ENCODE measurements at places on chromosomes 12 and 14. TPM values are rescaled to one million over a fixed set of nuclear protein-coding genes. Genes with fewer than 3 reads are reported as not detected.

The SERPINA4 gene
- total RNA-seq = not detected

The RXYLT1 gene
- 24.1 TPM for total RNA-seq

The ARF3 gene
- total RNA-seq = 19.6 TPM

The PAX9 gene
- total RNA-seq = 0.39 TPM

The SLC10A1 gene
- not detected for total RNA-seq

The MIPOL1 gene
- 11.8 TPM for total RNA-seq

The SCAF11 gene
- total RNA-seq = 141 TPM

The FAM222A gene
- 0.39 TPM for total RNA-seq

The CD63 gene
- total RNA-seq = 1,100 TPM

The P2RX2 gene
- not detected for total RNA-seq

The TMEM132C gene
- not detected for total RNA-seq

The TOMM20L gene
- not detected for total RNA-seq

The OR4N5 gene
- total RNA-seq = not detected

The CDCA3 gene
- total RNA-seq = 7.9 TPM

The TEX52 gene
- total RNA-seq = not detected

The GMPR2 gene
- 79.6 TPM for total RNA-seq

The CRACR2A gene
- total RNA-seq = 1.2 TPM

The PRPF40B gene
- total RNA-seq = 14.5 TPM

The NEUROD4 gene
- not detected for total RNA-seq

The DDN gene
- total RNA-seq = under 0.01 TPM

The EEA1 gene
- 9.2 TPM for total RNA-seq

The AMN gene
- 4.2 TPM for total RNA-seq

The CAPZA3 gene
- total RNA-seq = not detected

The BCL2L14 gene
- total RNA-seq = not detected

The KLRG1 gene
- 0.39 TPM for total RNA-seq

The GPR162 gene
- total RNA-seq = 0.11 TPM

The KRT79 gene
- not detected for total RNA-seq

The LIN7A gene
- total RNA-seq = 1.2 TPM

The SLC6A13 gene
- not detected for total RNA-seq

The HEATR5A gene
- 27.5 TPM for total RNA-seq

The SLC17A8 gene
- total RNA-seq = not detected

The MYF5 gene
- total RNA-seq = not detected

The SYCP3 gene
- total RNA-seq = under 0.01 TPM

The LIMA1 gene
- total RNA-seq = 360 TPM

The TAS2R30 gene
- total RNA-seq = 7.0 TPM

Data from placental epithelial cell (primary cell).